ENCODE measurements at places on chromosomes 1 and 21.

GRCh38 chr1:168141871-168142385 is 5.2 kb upstream of the GPR161 start:
- no peak for DNase-seq

DNA sequence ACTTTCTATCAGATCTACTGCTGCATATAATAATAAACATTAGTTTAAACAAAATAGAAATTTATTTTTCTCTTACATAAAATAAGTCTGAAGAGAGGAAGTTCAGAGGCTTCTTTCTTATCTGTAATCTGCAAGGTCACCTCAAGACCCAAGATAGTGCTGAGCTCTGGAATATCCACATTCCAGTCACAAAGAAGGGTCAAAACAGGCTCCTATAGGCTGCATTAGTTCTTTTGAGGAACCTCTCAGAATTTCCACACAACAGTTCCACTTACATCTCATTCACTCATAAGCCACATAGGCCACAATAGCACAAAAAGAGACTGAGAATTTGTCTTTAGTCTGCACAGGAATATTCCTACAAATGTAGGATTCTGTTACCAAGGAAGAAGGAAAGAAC is 15.4 kb downstream of the DYNLT5 start:
- DNase-seq, result no peak

- DNase-seq, result no peak
Measured at GRCh38 chr1:7177021-7177420, 391.8 kb downstream of the CAMTA1 start.

DNA sequence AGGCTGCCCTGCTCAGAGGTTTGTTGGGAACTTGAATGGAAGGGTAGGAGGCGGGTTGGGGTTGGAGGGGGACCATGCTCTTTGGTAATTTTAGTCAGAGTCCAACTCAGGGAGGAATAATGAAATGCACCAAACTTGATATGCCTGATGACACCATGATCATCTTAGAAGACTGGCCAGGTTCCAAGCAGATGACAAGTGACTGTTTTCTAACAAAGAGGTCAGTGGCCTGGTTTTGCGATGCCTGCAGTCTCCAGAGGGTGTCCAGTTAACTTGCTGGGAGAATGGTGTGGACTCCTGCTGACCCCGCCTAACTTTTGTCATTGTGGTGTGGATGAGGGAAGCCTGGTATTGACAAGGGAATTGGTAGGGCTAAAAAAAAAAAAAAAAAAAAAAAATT is 12.4 kb downstream of the VANGL1 start:
- no peak for DNase-seq

- DNase-seq, result no peak
Measured at GRCh38 chr1:1994536-1994935, 9.1 kb downstream of the CFAP74 start.

DNA sequence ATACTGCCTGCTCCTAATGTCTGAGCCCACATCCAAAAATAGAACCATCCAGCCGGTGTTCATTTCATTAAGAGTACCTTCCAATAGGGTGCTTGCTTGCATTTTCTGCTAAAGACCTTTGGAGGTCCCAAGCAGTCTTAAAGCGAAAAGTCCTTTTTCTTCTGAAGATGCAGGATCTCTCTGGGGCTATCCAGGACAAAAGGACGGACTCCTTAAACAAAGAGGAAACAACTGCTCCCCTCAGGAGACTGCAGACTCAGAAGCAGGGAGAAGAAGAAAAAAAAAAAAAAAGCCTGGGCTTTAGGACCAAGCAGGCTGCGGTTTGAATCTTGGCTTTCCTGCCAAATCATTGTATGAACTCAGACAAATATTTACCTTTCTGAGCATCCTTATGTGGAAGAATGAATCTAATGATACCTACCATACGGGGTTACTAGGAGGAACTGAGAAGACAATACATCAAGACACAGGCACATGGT is 204.0 kb downstream of the PLPP3 start:
- DNase-seq, result no peak

DNA sequence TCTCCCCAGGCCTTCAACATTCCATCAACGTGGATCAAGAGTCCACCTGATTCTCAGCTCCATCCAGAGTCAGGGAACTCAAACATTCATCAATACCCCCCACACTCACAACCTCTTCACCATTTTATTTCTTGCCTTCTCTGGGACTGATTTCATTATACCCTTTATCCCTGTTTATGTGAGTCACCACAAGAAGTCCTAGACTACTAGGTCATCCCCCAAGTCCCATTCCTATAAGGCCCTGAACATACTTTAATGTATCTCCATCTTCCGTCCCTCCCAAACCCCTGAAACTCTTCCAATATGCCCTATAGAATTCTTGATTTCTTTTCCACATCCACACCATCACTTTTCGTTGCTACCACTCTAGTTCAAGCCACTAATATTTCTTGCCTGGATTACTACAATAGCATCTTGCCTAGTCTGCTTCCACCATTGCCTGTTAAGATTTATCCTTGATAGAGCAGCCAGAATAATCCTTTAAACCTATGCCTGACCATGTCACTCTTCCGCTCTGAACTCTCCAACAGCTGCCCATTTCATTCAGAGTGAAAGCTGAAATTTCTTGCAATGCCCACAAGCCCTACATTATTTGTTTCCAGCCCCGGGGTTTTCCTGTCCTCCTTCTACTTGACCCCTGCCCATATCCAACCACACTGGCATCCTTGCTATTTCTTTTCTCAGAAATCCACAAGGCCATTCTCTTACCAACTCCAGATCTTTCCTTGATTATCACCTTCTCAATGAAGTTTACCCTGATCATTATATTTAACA is 9.4 kb upstream of the SAMD13 start:
- no peak for DNase-seq

DNA sequence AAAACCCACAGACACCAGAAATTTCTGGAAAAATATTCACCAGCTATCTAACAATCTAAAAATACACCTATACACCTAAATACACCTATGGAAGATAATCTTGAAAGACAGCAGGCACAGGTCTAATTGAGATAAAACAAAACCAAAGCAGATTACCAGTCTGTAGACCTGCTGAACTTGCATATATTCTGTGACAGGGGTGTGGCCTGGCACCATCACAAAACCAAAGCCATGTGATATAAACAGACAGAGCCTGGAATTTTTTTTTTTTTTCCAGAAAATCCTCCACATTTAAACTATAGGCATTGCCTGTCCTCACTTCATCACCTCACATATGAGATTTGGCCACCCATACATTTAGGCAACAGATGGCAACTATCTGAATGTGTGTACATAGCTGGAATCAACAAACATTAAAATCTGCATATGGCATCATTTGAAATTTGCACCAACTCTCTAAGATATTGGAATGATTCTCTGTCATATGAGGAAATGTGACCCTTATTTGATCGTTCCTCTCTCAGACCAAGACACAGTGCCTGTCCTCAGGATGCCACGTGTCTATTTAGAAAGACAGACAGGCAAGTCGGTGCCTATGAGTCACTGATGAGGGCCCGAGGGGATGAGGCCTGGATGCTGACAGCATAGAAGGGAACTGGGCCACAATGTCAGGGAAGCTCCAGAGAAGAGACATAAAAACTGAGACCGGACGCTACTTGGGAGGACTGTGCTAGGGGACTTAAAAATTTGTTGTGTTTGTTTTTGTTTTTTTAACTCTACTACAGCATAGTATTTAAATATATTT is 32.6 kb downstream of the NMNAT2 start:
- DNase-seq, result no peak

DNA sequence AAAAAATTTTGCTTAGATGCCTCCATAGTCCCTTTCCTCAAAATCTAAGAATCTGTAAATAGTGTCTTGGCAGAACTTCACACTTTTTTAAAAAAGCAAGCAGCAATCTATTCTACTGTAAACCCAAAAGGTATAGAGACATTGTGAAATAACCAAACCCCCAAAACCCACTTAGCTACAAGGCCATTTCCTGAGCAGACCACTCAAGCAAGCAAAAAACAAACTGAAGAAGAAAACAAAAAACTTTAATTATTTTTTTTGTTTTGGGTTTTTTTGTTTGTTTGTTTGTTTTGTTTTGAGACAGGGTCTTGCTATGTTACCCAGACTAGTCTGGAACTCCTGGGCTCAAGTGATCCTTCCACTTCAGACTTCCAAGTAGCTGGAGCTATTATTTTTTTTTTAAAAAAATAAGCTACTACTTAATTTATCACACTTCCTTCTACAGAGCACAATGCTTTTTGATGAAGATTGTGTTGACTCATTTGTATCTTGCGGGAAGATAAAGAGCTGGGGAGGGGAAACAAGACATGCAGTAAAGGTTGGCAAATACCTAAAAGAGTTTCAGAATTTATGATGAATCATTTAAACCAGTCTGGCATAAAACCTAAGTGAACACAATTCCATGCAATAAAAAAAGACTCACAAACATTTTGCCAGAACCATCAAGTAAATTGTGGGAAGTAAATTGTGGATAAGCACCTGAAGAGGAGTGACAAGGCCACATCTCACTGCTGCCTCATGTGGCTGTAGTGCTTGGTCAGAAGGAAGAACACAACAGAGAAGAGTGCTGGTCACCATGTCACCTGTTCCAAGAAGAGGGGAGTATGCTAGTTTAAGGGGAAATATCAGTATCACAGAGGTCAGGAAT is 2.7 kb upstream of the PTPN22 start:
- DNase-seq, result no peak

- no peak for DNase-seq
Measured at GRCh38 chr1:88350648-88351047, 333.4 kb upstream of the PKN2 start.

DNA sequence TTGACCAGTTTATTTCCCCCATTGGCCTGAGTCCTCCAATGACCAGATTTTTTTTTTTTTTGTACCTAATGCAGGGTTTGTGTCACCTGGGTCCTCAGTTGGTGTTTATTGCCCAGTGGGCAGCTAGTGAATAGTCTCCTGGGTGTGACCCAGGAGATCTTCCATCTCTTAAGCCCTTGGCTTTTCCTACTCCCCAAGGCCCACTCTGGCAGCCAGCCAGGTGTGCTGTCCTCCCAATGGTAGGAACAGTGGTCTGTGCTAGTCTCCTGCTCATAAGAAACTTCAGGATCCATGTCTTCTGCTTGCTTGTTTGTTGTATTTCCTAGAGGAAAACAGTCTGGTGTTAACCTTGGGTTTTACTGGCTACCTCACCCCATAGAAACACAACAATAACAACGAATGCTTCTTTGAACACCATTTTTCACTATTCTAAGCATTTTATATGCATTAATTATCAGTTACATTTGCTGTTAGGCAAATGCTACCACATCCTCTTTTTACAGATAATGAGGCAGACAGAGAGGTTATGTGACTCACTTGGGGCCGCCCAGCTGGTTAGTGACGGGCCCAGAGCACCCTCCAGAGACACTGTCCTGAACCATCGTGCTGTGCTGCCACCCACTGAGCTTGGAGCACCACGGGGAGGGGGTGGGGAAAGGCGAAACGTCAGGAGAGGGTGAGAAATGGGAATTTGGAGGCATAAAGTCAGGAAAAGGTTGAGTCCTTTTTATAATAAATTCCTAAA is 107.5 kb downstream of the HIVEP3 start:
- DNase-seq, result no peak

GRCh38 chr1:93344886-93345632 is 648 bp upstream of the DR1 start:
- peak; percentile 3 for DNase-seq

DNA sequence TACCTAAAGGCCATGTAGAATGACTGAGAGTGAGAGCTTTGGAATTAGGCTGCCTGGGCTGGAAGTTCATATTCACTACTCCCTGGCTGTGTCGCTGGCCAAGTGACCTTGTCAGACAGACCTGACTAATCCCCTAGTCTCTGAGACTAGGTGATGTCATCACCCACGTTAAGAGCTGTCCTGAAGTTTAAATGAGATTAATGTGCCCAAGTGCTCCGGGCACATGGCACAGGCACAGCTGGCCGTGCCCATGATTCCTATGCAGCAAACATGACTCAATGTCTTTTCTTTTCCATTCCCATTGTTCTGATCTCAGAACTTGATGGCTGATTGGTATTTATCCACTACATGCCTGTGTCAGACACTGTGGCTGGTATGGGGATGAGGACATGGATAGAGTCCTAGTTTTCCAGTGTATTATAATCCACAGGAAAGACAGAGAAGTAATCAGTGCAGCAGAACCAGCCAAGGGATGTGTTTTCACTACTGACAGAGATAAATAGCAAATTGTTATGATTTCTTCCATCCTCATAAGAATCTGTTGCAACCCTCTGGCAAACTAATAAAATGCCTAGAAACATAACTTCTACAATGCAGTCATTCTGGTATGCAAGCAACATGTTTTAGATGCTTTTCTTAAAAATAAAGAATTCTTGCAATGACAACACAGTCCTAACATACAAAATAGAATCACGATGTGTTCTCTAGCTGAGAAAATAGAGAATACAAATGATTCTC is 180.9 kb downstream of the PCP4 start:
- DNase-seq, result no peak

DNA sequence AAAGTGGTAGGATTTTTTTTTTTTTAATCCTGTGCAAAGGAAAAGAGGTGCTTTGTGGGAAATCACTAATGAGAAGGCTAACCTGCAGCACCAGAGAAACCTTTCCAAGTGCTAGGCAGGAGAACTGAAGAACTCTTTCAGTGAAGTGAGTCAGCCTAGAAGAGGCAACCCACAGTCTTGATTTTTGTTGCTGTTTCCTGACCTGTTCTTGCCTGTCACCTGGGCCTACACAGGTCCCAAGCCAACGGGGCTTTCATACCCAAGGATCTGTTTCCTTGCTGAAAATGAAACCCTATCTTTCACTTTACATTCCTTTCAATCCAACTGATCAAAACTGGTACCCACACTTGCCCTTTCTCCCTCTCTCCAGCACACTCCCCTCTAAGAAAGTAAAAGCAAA is 7.1 kb upstream of the IKBKE start:
- DNase-seq, result no peak

- DNase-seq, result no peak
Measured at GRCh38 chr1:93569489-93569888, 112.1 kb downstream of the BCAR3 start.

GRCh38 chr1:202106340-202107254 is 16.1 kb upstream of the GPR37L1 start:
- no peak for DNase-seq

DNA sequence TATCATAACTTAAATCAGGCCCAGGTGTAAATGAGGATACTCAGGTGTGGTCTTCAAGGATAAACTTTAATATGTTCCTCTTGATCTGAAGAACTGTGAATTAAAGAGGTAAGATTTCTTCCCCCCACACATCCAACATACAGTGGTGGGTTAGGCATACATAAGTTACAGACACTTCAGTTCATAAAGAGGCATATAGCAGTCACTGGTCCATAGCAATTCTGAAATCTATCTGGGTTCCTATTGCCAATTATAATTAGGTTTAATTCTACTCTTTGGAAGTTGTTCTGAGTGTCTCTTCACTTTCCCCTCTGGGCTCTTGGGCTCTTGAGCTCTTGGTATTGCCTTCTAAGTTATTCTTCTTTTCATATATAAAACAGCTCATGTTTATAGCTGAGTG is 32.5 kb upstream of the TSPAN2 start:
- no peak for DNase-seq

GRCh38 chr1:236484310-236484971 is 39.3 kb upstream of the LGALS8 start:
- no peak for DNase-seq

GRCh38 chr1:15936025-15936424 is 39.9 kb downstream of the ZBTB17 start:
- DNase-seq, result no peak

Measured in hematopoietic multipotent progenitor cell (in vitro differentiated cells).